ENCODE measurements at places on chromosomes 1 and 21. TPM values are rescaled to one million over a fixed set of nuclear protein-coding genes. Genes with fewer than 3 reads are reported as not detected.
A peak's percentile ranks its signal among the peaks of the same experiment; 100 is the strongest.

DNA sequence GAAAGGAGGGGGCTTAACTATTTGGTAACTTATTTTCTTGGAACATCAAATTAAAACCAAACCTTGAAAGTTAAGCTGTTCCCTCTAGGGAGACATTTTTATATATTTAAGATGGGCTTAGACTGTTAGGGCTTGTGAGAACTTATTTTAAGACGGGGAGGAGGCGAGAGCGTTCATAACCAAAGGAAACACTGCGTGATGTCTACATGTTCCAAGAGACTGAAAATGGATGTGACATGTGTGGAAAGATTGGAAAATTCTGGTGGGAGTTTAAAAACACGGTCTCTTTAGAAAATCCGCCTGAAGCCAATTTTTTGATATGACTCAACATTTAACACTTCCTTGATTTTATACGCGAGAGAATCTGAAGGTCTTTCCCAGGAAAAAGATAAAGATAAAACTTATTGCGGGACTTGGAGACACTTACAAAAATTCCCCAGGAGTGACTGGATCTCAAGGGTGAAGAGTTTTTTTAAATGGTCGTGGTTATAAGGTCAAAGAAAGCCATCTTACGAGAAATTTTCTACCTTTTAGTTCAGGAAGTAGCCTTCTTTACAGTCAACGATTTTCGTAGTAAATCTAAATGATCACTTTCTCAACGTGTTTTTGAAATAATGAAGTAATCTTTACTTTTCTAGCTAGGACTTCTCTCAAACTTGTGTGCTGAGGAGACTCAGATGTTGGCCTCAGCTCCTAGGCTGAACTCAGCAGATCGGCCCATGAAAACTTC is 828 bp downstream of the PNRC2 start:
- peak; percentile 53 for DNase-seq

DNA sequence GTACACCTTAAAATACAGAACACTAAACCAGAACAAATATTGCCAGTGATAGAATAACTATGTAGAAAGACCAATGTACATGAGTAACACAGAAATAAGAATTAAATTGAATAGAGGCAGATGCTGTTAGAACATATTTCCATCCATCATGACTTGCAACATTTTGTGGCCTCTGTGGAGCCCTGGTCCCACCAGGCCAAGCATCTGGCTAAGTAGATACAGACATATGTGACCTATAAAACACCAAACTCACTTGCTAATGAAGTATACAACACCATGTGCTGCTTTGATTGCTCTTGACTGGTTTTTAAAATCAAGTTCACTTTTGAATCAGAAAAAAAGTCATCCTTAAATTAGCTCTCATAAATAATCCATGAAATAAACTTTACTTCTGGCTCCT is 20.5 kb downstream of the SLC19A2 start:
- no peak for DNase-seq

DNA sequence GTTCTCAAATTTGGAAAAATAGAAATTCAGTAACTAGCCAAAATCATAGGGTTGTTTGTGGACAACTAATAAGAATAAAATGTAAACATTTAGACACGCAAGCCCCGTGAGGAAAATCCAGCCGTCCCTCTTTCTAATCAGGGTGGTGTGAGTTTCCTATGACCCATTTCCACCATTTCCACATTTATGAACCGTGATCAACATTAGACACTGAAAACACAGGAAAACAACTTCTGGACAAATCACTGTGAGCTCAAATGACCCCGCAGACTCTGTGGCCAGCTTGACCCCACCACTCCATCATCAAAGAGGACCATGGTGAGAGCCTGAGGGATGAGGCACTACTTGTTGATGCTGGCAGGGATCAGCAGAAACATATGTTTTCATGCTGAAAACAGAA is 101.0 kb downstream of the SIM2 start:
- peak; percentile 74 for DNase-seq

C1orf116 gene
- total RNA-seq: under 0.01 TPM

- peak; percentile 83 for DNase-seq
Observed at GRCh38 chr1:41862384-41863221, 56.1 kb downstream of the HIVEP3 start.

LIN28A gene
- not detected for total RNA-seq

LRRC53 gene
- total RNA-seq: not detected

GRCh38 chr1:158095737-158096335 is 84.9 kb upstream of the CD1D start:
- peak; percentile 39 for DNase-seq

- DNase-seq: peak; percentile 35
Observed at GRCh38 chr1:157404063-157404501, 148.2 kb downstream of the FCRL5 start.

- no peak for DNase-seq
Observed at GRCh38 chr1:240090014-240090413, 1.7 kb upstream of the FMN2 start.

- DNase-seq: no peak
Observed at GRCh38 chr1:13759072-13759471, 59.1 kb downstream of the PRDM2 start.

DNA sequence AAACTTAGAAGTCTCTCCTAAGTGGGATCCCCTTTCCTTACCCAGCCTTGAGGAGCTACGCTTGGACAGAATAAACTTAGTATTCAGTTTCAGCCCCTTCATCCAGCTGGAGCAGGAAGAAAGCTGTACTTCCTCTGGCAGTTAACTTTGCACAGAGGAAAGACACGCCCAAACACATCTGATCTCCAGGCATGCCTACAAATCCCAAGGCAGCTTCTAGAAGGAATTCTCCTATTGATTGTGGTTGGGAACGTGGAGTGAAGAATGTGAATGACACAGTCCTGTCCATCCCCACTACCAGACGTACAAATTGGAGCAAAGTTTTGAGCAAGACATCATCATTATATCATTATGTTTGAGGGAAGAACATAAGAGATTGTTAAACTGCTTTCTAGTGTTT is 6.6 kb upstream of the AK4 start:
- no peak for DNase-seq

ANKRD65 gene
- 1.6 TPM for total RNA-seq

OR2G6 gene
- total RNA-seq: not detected

GRCh38 chr1:43648876-43649477 is 972 bp upstream of the KDM4A start:
- DNase-seq: no peak

DNA sequence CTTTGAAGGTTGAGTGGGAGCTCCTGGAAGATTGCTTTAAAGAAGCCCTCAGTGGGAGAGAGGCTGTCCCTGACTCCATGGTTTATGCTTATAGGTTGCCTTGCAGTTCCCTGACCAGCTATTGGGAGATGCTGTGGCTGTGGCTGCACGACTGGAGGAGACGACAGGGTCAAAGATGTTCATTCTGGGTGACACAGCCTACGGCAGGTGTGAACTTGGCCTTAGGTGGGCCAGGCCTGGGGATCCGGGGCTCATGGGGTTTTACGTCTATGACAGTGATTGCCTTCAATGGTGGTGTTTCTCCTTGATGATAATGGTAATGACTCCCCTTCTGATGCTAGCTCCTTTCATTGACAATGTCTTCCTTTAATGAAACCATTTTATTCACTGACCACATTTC is 692 bp downstream of the DPH2 start:
- DNase-seq: no peak

GCSAML gene
- not detected for total RNA-seq

LRRC71 gene
- not detected for total RNA-seq

- no peak for DNase-seq
Observed at GRCh38 chr1:10830961-10831668, 34.7 kb upstream of the CASZ1 start.

DNA sequence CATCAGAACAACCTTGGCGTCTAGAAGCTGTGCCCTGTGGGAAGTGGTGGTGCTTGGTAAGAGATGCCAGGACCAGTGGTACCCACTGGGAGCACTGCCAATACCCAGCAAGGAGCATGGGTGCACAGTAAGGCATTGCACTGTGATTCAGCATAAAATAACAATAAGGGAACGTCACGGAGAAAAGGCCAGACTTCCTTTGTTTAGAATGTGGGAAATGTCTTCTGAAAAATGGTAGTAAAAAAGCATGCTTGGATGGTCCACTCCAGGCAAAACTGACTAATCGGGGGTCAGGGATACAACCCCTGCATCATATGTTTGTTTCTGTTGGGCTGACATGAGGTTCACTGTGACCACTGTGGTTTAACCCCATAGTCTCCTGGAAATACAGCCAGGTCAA is 14.7 kb downstream of the METTL18 start:
- peak; percentile 25 for DNase-seq

- DNase-seq: no peak
Observed at GRCh38 chr1:83692524-83693381, 306.2 kb downstream of the TTLL7 start.

DNA sequence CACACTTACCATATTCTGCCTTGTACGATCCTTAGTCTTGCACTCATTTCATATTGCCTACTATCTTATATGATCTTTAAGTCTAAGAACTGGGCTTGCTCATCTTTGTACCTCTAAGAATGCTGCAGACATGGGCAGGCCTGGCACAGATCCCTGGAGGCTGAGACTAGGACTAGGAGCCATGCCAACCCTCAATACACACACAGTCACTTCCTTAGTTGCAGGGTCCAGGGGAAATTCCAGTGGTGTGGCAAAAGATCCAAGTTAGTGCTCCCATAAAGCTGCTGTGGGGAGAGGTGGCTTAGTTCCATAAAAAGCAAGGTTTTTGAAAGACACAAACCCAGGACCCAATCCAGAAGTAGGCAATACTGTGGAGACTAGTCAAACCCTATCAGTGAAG is 59.9 kb downstream of the CYYR1 start:
- DNase-seq: no peak

DNA sequence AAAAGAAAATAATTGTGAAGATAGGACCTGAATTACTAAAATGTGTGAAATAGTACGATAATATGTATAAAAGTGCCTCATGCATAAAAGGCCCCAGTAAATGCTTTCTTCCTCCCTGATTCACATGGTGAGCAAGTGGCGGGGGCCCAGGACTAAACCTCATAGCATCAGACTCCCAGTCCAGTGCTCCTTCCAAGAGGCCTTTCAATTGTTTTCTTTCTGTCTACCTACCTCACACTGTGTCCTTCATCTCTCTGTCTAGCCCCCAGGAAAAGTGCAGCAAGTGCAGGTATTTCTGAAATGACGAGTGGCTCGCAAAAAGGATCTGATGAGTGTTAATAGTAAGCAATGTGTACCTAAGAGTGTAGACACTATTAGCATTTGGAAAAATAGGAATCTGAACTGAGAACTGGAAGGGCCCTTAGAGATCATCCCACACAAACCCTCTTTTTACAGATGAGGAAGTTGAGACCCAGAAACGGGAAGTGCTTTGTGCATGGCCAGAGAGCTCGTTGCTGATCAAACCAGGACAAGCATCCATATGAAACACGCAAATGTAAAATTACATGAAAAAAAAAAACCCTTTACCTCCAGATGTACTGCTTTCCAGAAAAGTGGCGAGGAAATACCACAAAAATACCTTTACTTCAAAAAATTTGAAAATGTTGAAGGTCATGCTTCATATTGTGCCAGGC is 118.2 kb upstream of the HOOK1 start:
- no peak for DNase-seq

UQCRHL gene
- 1.9 TPM for total RNA-seq

DIRAS3 gene
- 2.3 TPM for total RNA-seq

DNA sequence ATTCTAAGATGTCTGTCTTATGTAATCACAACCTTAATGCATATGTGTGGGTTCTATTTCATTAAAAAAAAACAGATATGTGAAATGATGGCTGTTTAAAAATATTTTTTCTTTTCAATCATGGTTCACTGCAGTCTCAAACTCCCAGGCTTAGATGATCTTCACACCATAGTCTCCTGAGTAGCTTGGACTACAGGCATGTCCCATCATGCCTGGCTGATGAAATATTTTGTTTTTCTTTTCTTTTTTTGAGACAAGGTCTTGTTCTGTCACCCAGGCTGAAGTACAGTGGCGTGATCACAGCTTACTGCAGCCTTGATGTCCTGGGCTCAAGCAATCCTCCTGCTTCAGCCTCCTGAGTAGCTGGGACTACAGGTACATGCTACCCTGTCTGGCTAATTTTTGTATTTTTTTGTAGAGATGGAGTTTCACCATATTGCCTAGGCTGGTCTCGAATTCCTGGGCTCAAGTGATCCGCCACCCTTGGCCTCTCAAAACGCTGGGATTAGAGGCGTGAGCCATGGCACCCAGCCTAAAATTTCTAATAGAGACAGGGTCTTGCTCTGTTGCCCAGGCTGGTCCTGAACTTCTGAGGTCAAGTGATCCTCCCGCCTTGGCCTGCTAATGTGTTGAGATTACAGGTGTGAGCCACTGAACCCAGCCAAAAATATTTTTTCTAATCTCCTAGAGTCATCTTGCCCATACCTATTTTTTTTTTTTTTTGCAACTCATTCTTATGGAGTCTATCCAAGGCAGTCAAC is 67.6 kb downstream of the GIPC2 start:
- DNase-seq: no peak
